SK-N-SH (cell line): ENCODE measurements at places on chromosomes 12 and 14.

- DNase-seq, result no peak
These were observed 453.7 kb downstream of the RPL10L start for GRCh38 chr14:46197856-46198255.

- no peak for DNase-seq
These were observed 12.1 kb upstream of the LUM start for GRCh38 chr12:91123236-91123916.

GRCh38 chr12:59452259-59452658, 143.6 kb upstream of the SLC16A7 start:
- DNase-seq, result no peak

DNA sequence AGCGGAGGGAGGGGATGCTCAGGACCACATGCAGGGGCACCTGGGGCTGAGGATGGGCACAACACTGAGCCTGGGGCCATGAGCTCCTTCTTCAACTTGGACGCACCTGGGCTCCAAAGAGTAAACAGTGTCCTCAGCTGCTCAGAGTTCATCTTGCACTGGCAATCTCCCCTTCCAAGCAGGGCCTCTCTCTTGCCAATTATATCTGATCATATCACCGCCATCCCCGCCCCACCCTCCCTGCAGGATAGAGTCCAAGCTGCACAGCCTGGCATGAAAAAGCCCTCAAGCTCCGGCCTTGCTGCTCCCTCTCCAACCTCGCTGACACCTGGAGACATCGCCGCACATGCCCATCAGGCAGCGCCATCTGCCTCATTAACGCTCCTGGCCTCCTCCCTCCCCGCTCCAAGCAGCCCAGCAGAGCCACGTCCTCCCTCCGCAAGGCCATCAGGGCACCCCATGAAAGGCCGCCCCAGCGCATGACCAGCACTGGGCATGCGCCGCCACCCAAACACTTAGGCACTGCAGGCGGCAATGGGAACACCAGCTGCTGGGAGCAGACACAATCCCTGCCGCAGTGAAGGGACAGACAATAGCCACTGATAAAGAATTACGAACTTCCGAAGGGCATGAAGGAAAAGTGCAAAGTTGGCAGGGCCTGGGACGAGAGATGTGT, 88.8 kb downstream of the CHGA start:
- DNase-seq, result no peak

DNA sequence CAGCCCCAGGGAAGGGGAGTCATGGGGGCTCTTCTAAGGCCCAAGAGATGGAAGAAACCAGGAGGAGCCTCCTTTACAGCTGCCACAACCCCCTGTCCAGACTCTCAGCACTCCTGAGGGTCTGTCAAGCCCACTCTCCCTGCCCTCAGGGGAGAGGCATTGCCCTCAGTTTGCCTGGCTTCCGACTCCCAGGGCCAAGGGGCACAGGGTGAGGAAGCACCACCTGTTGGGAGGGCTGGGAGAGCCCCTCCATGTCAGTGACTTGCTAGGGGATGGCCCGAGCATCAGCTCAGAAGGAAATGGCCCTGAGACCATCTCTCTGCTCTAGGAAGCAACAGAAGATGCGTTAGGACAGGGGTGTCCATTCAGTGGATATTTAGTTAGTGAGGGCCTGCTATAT, 36.1 kb downstream of the LTBP2 start:
- no peak for DNase-seq

GRCh38 chr14:21205678-21206581, 50.1 kb upstream of the OR5AU1 start:
- DNase-seq, result no peak

DNA sequence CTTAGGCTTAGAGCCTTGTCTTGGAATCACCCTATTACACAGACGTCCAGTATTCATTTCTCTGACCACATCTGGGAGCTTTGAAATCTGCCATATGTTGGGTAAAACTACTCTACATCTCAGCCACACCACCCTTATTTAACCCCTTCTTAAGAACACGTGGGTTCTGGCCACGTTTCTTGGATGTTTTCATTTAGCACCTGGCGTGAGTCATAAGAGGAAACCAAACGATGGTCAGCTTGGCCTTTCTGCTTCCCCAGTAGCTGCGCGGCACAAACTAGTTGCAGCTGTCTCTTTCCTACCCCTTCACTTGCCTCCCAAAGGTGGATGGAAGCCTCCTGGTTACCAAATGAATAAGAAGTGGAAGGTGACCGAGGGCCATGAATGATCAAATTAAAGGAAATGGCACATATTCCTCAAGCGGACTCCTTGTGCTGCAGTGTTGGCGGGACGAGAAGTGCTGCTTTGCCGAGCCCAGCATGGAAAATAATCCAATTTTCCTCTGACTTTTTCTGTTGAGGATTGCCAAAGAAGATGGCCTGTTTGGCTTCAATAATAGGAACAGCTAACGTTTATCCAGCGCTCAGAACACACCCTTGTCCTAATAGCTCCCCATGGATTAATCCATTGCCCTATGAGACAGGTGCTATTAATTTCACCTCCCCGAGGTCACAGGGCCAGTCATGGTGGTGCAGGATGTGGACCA, 154.1 kb downstream of the ZNF664 start:
- DNase-seq, result no peak

- no peak for DNase-seq
These were observed 143.3 kb upstream of the RFLNA start for GRCh38 chr12:124151583-124151982.

- DNase-seq, result peak; percentile 76
These were observed 41.9 kb upstream of the FKBP4 start for GRCh38 chr12:2752676-2753371.

- DNase-seq, result no peak
These were observed 84.6 kb downstream of the NT5DC3 start for GRCh38 chr12:103756443-103756842.

DNA sequence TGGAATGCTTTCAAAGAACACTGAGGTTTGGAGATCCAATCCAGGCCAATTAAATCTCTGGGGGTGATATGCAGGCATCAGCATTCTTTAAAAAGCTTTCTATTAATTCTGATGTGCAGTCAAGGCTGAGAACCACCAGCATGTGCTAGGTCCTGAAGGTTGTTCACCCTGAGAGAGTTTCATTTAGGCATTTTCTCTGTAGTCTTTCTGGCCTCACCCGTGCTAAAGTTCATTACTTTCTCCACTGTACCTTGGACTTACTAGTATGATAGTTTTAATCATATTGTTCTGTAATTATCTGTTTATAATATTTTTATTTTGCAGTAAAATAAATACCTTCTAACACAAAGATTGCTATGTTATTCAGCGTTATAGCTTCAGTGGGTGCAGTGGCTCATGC, 32.9 kb downstream of the SOS2 start:
- no peak for DNase-seq
